Activated T-cell treated with anti-CD3 and anti-CD28 coated beads, Interleukin-2, amount 50 U/mL, for 24 hours (primary cell): ENCODE measurements at places on chromosomes 4 and X.

- H3K4me1 ChIP-seq, result no peaks in the 10 kb centered on the region
- no peaks in the 10 kb centered on the region for H3K36me3 ChIP-seq
- no peak for DNase-seq
- H3K27me3 ChIP-seq, result no peaks in the 10 kb centered on the region
- H3K4me3 ChIP-seq, result no peak overlapping the region
Measured at GRCh38 chr4:170777663-170778062, 687.9 kb upstream of the AADAT start.

DNA sequence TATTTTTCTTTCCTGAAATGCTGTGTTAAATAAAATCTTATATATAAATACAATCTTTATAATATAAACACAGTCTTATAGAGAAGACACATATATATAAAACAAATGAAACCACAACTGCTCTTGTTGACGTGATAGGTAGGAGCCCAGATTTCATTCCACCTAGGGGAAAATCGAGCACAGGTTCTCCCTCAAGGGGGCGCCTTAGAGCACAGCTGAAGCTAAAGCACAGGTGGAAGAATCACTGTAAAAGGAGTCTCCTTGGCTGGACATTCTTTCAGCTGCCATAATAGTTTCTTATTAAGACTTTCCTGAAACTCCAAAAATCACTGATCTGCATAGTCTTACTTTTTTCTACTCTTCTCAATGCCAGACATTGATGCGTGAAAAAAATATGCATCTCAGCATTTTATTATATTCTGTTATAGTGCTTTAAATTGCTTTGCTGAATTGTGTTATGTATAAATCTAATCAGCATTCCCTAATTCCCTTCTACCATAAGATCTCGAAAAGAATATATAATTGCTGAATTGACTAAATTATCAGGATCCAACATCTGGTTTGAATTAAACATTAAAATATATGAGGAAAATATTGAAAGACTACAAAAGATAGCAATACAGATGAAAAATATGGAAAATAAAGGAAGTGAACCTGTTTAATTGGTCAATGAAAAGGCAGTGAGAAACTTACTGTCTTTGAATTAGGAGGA is 25.5 kb upstream of the RXFP1 start:
- no peaks in the 10 kb centered on the region for H3K4me1 ChIP-seq
- no peaks in the 10 kb centered on the region for H3K36me3 ChIP-seq
- peaks cover 5% of the 10 kb centered on the region for H3K27me3 ChIP-seq
- no peak overlapping the region for H3K4me3 ChIP-seq
- H3K27ac ChIP-seq, result no peak overlapping the region

DNA sequence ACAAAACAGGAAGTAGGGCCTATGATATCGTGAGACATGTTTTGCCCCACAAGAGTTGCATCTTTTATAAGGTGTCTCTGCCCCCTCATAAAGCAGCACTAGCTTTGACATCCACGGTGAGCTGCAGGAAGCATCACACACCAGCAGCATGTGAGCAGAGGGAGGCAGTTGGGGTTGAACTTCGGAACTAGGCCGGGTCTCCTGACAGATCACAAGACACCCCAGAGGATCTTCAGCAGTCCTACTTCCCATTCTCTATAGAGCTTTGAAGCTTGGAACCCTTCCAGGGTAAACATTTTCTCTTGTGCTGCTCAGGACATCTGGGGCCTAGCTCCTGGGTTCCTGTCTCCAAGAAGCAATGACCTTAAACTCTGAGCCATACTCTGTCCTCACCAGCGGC is 27.5 kb downstream of the YY2 start:
- no peak overlapping the region for H3K27ac ChIP-seq
- H3K4me1 ChIP-seq, result no peaks in the 10 kb centered on the region
- no peaks in the 10 kb centered on the region for H3K27me3 ChIP-seq
- DNase-seq, result no peak

DNA sequence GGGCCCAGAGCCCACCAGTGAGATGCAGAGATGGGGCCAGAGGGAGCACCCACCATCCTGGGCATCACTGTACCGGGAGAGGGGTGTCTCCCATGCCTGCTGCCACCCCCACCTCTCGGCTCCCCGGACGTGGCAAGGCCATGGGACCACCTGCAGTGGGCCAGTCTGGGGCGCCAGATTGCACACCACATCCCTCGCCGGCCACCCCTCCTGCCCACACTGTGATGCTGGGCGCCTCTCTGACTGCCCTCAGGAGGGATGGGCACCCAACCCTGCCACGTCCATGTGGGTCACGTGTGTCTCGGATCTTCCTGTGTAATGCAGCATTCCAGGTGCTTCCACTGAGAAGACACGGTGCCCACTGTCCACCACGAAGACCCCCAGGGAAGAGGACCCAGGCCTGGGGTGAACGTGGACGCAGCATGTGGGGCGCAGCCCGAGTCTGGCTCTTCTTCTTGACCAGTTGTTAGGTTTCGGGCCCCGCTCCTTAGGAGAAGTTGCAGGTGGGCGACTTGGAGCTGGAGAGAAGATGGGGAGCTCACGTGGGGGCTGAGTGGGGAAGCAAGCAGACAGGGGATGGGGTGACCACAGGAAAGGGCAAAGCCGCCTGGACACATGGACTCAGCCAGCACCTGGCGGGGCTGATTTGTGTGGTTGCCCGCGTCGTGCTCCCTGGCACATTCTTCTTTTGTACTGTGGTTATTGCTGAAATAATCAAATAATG is 47.7 kb downstream of the ZFYVE28 start:
- no peak overlapping the region for H3K4me3 ChIP-seq
- no peaks in the 10 kb centered on the region for H3K27me3 ChIP-seq
- DNase-seq, result no peak
- no peaks in the 10 kb centered on the region for H3K4me1 ChIP-seq
- H3K27ac ChIP-seq, result no peak overlapping the region

DNA sequence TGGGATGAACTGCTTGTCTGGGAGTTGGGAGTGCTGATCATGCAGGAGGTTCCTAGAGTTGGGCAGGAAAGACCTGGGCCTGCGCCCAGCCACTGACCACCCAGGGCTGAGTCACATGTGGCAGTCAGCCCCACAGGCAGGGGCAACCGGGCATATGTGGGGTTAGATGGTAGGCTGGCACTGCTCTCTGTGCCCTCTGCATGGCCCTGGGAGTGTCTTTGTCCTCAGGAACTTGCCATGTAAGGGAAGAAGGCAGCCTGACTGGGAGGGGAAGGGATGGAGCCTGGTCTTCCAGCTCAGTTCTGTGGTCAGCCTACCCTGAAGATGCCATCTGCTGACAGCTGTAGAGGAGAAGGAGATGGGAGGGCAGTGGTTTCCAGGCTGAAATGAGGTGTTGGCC is 70.2 kb upstream of the EFNB1 start:
- DNase-seq, result no peak
- no peak overlapping the region for H3K27ac ChIP-seq
- no peak overlapping the region for H3K4me3 ChIP-seq

DNA sequence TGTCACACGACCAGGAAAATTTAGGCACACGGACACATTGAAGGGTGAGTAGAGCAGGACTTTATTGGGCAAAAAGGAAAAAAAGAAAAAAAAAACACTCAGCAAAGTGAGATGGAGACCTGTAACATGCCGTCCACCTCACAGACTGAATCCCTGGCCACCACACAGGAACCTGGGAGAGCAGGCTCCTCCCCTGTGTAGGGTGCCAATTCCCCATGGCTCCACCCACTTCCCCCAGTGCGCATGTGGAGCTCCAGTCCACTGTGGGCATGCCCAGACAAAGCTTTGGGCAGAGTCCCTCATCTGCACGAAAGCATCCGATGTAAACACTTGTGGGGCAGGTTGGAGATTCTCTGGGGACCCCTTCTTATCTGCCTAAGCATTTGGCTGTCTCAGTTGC is 23.6 kb upstream of the CBR4 start:
- H3K27ac ChIP-seq, result no peak overlapping the region
- no peaks in the 10 kb centered on the region for H3K4me1 ChIP-seq
- DNase-seq, result no peak
- H3K36me3 ChIP-seq, result no peaks in the 10 kb centered on the region

- H3K27ac ChIP-seq, result peak overlapping the region; percentile 99
- peak; percentile 82 for DNase-seq
- H3K27me3 ChIP-seq, result peaks cover 10% of the 10 kb centered on the region
- H3K36me3 ChIP-seq, result peaks cover 7% of the 10 kb centered on the region
- peak overlapping the region; percentile 84 for H3K4me3 ChIP-seq
- peaks cover 92% of the 10 kb centered on the region for H3K4me1 ChIP-seq
Measured at GRCh38 chrX:39854772-39855747, 242.7 kb downstream of the BCOR start.

GRCh38 chr4:156559346-156559745 is 412.3 kb downstream of the PDGFC start:
- H3K4me1 ChIP-seq, result no peaks in the 10 kb centered on the region
- no peaks in the 10 kb centered on the region for H3K36me3 ChIP-seq
